ENCODE measurements at places on chromosomes 6 and 20.

DNA sequence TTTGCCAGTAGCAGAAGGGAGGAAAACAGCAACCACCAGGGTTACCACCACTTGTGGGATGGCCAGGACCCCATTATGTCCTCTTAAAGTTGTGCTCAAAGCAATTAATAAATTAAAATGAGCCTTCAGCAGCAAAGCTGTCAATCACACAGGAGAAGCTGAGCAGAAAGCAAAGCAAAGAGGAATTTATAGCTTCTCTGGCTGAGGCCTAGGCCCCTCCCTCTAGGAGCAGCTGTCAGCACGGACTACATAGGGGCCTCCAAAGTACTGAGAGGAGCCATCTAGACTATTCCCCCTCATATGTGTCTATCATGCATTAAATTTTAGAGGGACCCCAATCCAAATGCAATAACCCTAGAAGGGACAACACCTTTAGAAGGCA, 6.4 kb downstream of the CCND3 start:
- DNase-seq = no peak

- no peak for DNase-seq
Measured at GRCh38 chr6:160766989-160767646, 65.1 kb downstream of the PLG start.

GRCh38 chr6:48735846-48736245, 624.8 kb upstream of the PTCHD4 start:
- no peak for DNase-seq

GRCh38 chr6:125477844-125478243, 176.1 kb upstream of the HDDC2 start:
- no peak for DNase-seq
